ENCODE measurements at places on chromosomes 11 and 22. TPM values are rescaled to one million over a fixed set of nuclear protein-coding genes. Genes with fewer than 3 reads are reported as not detected.

GRCh38 chr11:10503777-10504480, 37.1 kb downstream of the RNF141 start:
- DNase-seq, result no peak
- no peaks in the 10 kb centered on the region for H3K36me3 ChIP-seq
- no peaks in the 10 kb centered on the region for H3K4me1 ChIP-seq

GRCh38 chr22:29833392-29833965, 4.6 kb downstream of the ASCC2 start:
- H3K27me3 ChIP-seq, result no peaks in the 10 kb centered on the region
- H3K36me3 ChIP-seq, result peaks cover 2% of the 10 kb centered on the region
- no peaks in the 10 kb centered on the region for H3K4me1 ChIP-seq
- DNase-seq, result no peak
- H3K4me3 ChIP-seq, result no peak overlapping the region
- no peak overlapping the region for H3K27ac ChIP-seq

DNA sequence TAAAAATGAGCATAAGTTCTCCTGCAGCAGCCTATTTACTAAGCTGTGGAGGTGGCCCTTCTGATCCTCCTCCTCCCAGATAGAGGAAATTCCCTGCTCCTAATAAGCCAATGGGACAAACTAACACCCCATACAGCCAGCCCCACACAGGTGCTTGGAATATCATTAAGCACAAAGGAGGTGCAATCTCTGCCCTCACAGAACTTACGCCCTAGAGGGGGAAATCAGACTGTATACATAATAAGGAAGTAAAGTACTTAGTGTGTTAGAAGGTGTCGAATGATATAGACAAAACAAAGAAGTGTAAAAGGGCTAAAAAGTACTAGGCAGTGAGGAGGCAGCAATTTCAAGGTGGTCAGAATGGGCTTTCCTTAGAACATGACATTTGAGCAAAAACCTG, 5.8 kb downstream of the MS4A12 start:
- no peak overlapping the region for H3K4me3 ChIP-seq
- no peak overlapping the region for H3K27ac ChIP-seq
- H3K36me3 ChIP-seq, result no peaks in the 10 kb centered on the region
- H3K4me1 ChIP-seq, result no peaks in the 10 kb centered on the region

Gene SNX32
- not detected for total RNA-seq

Measured in Caco-2 (cell line).